Right ventricle myocardium inferior (tissue), 1 donor: ENCODE measurements at places on chromosomes 6 and 20.

DNA sequence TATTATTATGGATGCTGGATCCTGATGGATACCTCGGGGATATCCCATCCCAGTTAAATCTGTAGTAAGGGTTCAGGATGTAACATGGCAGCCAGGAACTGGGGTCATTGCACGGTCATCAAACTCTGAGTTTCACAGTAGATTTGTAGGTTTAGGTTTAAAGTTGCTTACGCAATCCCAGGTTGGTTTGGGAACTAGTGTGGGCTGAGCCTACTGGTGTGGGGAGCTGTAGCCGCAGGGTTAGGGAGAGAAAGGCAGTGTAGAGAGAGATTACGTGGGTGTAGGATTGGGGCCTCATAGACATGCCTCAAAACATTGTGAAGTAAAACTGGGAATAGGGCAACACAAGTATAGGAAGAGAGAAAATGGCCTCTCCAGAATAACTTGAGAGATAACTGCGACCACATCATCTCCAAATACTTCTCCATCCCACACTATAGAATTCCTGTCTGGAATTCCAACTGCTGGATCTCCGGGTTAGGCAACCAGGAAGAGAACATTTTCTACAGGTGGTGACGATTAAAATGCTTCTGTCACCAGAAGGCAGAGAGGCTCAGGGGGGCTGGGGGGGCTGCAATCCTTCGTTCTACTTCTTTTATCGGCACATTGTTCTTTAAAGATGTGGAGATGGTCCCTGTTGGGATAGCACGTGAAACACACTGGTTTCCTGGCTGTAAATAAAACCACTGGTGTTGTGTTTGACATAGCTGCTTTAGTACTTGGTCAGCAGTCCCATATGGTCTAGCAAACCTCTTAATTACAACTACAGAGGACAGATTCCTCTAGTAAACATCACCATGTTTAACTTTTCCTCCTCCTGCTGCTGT lies 44.9 kb upstream of the TMEM170B start:
- DNase-seq = no peak

- DNase-seq = peak; percentile 53
Observed at GRCh38 chr6:169162249-169162648, 91.4 kb downstream of the THBS2 start.

DNA sequence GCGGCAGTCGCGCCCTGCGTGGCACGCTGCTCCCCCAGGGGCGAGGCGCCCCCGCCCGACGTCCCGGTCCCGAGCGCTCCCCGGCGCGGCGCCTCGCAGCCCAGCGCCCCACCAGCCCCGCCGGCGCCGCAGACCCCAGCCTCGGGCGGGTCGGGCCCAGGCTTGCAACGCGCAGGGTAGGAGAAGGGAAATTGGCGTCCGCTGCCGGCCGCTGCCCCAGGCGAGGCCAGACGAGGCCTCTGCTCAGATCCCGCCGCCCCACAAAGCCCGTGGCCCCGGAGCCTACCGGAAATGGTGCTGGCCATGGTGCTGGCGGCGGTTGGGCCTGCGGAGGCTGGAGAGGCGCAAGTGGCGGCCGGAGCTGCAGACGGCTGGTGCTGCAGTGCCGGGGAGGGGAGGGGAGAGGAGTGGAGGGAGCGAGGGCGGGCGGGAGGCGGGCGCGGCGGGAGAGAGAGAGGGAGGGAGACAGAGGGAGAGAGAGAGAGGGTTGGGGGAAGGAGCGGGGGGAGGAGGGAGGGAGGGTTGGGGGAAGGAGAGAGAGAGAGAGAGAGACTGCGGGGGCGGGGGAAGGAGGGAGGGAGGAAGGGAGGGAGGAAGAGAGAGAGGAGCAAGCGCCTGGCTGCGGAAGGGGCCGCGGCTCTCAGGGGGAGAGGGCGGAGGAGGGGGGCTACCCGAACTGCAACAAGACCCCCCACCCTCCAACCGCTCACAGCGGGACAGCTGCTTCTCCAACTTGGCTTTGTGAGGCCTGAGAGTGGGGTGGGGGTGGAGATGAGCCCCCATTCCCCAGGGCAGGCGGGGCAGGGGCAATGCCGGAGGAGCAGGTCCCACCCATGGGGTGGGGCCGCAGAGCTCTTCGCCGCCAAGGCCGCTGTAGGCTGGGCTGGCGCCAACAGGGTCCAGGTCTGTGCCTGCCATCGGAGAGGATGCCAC lies at the start of gene STMN3:
STMN3 (minus strand) TSS at position 384 of the 933 bp plus-strand sequence; CDS start at position 305, 79 bp downstream.
- peak; percentile 91 for DNase-seq

- DNase-seq = no peak
Observed at GRCh38 chr6:16766043-16766536, 4.8 kb upstream of the ATXN1 start.

DNA sequence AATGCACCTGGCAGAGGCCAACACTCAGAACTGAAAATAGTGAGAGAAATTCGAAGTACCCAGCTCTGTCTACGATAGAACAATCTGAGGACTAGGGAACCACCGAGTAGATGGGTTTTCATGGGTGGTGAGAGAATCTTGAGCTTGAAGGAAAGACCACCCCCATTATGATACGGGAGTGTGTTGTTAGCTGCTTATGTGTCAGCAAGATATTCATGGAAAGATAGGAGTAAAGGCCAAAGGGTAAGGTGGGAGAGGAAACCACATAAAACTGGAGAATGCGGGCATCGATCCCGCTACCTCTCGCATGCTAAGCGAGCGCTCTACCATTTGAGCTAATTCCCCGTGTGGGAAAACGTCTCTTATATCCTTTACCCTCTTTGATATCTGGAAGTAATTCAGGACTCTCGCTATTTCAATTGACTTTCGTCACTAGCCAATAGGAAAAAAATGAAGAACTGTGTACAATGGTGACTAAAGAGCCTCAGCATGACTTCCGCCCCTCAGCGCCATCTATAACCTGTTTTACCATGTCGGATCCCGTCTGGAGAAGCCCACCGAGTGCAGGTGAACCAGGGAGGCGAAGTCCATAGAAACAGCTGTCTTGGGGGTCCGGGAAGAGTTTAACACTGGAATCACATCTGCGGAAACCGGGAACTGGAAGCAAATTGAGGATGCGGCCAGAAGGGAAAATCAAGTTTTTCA lies 25.0 kb upstream of the ABT1 start:
- DNase-seq = no peak
